ENCODE measurements at places on chromosomes 3 and 15.
A peak's percentile ranks its signal among the peaks of the same experiment; 100 is the strongest.

GRCh38 chr3:193783166-193783896 is 190.3 kb downstream of the OPA1 start:
- peak; percentile 49 for DNase-seq

DNA sequence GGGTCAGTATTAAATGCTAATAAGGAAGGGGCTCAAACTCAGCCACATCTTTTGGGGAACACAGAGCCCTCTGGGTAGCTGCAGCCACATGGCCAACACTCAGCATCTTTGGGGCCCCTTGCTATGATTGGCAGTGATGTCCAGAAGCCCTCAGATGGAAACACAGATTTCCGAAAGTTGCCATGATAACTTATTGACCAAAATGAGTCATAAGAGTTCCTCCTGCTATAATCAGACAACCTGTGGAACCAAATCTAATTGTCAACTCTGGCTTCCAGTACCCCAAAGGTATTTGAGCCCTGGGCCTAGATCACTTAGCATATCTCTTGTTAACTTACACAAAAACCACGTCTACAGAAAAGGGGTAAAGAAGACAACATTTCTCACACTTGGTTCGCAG is 392.2 kb downstream of the KCNH8 start:
- DNase-seq = no peak

- peak; percentile 92 for DNase-seq
These were observed 14.4 kb upstream of the BSN start for GRCh38 chr3:49539659-49540560.

GRCh38 chr15:64909546-64909945 is 2.2 kb upstream of the ANKDD1A start:
- no peak for DNase-seq

- DNase-seq = peak; percentile 24
These were observed 80.5 kb upstream of the PLXND1 start for GRCh38 chr3:129686941-129687340.

GRCh38 chr3:12394569-12395271 is 89.6 kb upstream of the TSEN2 start:
- DNase-seq = no peak

DNA sequence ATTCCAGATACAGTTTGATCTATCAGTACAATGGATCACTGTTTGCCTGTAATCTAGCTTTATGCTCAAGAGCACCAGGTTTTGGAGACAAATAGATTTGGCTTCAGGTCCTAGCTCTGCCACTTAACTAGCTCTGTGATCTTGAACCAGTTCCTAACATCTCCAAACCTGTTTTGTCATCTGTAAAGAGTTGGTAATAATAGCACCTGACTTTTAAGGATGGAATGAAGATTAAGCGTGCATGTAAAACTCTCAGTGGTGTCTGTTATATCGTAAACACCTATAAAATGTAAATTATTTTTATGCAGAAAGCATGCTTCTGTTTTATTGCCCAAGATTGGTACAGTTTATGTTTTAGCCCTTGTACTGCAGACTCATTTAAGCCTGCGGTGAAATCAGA is 36.5 kb downstream of the ZFAND6 start:
- DNase-seq = no peak
